ENCODE measurements at places on chromosomes 16 and 17.
A peak's percentile ranks its signal among the peaks of the same experiment; 100 is the strongest.

GRCh38 chr16:28297308-28297707 is 5.0 kb downstream of the SBK1 start:
- DNase-seq: no peak

GRCh38 chr17:44465897-44466296 is 37.3 kb downstream of the GPATCH8 start:
- DNase-seq: no peak

DNA sequence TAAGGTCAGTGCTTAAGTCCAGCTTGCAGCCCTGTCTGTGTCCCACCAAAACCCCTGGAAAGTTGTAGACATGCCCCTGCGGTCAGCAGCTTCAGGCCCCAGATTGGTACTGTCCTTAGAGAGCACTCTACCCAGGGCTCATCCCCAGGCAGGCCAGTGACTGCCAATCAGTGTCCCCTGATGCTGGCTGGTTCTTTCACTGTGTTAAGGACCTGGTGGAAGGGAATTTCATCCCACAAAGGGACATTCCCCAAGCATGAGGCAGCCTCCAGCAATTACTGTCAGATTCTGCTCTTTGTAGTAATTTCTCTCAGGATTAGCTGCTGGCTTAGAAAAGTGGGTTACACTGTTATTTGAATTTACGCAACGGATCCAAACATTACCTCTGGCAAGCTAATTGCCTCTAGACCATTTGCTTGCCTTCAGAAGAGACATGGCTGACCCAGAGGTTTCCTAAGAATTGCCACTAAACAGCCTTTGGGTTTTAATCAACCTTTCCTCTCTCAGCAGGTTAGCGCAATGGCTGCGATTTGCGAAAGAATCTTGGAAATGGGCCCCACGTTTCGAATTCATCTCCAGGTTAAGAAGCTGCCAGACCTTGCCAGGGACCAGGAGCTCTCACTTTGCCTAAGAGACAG is 5.9 kb downstream of the IRX6 start:
- DNase-seq: no peak

DNA sequence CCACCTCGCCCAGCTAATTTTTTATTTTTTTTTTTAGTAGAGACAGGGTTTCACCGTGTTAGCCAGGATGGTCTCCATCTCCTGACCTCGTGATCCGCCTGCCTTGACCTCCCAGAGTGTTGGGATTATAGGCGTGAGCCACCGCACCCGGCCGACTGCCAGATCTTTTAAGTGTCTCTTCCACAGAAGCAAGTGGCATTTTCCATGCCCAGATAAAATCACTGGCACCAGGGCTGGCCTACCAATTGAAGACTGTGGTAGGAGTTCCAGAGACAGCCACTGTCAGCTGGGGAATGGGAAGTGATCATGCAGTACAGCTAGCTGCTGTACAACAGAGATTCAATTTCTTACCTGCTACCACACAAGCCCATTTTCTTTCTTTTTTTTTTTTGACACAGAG is 17.9 kb downstream of the CNP start:
- no peak for DNase-seq

GRCh38 chr16:81808933-81809480 is 29.9 kb downstream of the PLCG2 start:
- no peak for DNase-seq

GRCh38 chr17:64492481-64493109 is 4.3 kb downstream of the POLG2 start:
- peak; percentile 65 for DNase-seq

Data from CD4-positive, CD25-positive, alpha-beta regulatory T cell (primary cell).